ENCODE measurements at places on chromosomes 2 and 18.
A peak's percentile ranks its signal among the peaks of the same experiment; 100 is the strongest.

- DNase-seq, result peak; percentile 5
Measured at GRCh38 chr2:182717416-182717815, 1.4 kb downstream of the DNAJC10 start.

DNA sequence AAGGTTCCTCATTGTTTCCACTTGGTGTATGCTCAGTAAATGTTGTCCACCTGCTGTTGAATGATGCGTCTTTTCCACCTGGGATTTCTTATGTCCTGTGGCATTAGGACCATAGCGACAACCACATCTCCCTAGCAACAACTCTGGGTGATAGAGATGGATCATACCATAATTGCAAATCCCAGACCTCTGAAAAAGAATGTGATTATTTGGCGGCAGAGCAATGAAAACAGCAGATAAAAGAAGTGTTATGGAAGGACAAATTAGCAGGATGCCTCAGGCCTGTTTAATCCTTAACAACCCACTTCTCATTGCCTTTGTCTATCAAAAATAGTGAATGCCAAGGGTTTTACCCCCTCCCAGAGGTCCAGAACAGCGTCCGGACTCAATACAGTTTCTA, 278.9 kb downstream of the TSN start:
- DNase-seq, result no peak

- DNase-seq, result no peak
Measured at GRCh38 chr2:239496700-239497099, 95.9 kb upstream of the HDAC4 start.

DNA sequence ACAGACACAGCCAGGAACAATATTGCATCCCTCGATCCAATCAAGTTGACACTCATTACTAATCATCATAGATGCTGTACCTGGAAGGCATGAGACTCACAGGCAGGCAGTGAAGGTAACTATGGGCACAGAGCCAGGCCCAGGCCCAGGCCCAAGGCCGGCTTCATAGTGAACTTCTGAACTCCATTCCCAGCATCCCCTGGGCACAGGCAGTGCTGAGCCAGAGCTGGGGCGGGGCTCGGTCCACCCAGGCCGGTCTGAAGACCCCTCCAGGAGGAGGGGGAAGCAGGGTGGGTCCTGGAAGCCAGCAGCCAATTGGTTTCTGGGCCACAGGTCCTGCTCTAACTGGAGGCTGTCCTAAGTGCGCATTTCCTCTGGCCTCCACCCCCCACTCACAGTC, 37.6 kb downstream of the MLPH start:
- no peak for DNase-seq

DNA sequence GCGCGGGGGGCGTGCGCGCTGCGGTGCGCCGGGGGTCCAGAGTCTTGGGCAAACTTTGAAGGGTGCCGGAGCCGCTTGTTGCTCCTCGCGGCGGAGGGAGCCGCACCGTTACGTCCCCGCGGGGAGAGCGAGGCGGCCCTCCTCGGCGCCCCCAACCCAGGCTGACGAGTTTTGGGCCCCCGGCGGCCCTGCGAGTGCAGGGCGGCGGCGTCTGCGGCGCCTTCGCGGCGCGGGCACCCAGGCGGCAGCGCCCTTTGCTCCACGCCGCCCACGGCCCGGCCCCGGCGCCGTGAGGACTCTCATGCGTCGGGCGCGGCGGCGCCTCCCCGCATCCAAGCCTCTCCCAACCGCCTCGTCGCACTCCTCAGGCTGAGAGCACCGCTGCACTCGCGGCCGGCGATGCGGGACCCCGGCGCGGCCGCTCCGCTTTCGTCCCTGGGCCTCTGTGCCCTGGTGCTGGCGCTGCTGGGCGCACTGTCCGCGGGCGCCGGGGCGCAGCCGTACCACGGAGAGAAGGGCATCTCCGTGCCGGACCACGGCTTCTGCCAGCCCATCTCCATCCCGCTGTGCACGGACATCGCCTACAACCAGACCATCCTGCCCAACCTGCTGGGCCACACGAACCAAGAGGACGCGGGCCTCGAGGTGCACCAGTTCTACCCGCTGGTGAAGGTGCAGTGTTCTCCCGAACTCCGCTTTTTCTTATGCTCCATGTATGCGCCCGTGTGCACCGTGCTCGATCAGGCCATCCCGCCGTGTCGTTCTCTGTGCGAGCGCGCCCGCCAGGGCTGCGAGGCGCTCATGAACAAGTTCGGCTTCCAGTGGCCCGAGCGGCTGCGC, 814 bp downstream of the FZD7 start:
- DNase-seq, result peak; percentile 35
